CD4-positive, alpha-beta T cell treated with Interferon alpha-2 for 1 hour (primary cell): ENCODE measurements at places on chromosomes 7 and 10.
A peak's percentile ranks its signal among the peaks of the same experiment; 100 is the strongest.

GRCh38 chr7:3041986-3042675 lies 1.5 kb downstream of the CARD11 start:
- DNase-seq = no peak

GRCh38 chr7:105610165-105610930 lies 29.1 kb upstream of the EFCAB10 start:
- DNase-seq = no peak

DNA sequence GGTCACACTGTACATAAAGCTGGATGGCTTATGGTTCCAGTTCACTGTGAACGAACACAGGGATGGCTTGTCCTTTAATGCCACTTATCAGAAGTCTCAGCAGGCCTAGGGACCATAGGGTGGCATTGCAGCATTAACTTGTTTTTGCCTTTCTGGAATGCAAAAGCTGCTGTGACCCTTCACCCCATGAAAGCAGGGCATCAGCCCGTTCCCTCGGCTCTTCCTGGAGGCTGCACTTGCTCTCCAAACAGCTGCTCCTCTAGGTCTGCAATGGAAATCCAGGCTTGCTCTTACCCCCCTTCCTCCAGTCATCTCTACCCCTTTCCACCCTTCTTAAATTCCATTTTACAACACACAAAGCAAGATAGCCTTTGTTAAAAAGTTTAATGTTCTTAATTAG lies 17.9 kb upstream of the NEUROD6 start:
- no peak for DNase-seq

DNA sequence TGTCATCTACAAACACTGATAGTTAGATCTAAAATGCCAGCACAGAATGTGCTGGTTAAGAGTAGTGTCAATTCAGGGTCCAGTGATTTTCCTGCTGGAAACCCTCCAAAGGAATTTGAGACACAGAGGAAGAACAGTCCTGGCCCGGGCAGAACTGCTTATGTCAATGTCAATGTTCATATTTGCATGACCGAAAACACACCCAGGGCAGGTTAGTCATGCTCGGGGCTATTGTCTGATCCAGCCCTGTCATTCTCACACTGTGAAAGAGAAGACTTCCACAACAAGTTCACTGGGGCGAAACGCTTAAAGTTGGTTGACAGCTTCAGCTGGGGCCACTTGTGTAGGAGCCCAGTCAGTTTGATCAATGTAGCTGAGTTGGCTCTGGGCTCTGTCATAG lies 139.3 kb downstream of the C1GALT1 start:
- DNase-seq = no peak

DNA sequence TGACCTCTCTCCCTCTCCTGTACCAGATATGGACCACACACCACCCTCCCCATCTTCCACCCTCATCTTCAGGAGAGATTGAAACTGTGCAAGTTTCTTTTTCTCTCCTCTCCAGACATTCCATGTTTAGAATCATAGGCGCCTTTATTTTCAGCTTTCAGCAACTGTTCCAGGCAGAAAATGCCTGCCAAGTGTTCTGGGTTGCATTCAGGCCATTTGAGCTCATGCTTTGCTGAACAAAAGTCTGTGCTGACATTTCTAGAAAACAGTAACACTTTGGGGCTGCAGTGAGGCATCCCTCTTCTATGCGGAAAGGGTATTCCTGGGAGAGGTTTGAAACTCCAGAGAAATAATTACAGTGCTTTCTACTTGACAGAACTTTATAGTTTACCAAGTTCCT lies 361.7 kb downstream of the GPAM start:
- DNase-seq = no peak

DNA sequence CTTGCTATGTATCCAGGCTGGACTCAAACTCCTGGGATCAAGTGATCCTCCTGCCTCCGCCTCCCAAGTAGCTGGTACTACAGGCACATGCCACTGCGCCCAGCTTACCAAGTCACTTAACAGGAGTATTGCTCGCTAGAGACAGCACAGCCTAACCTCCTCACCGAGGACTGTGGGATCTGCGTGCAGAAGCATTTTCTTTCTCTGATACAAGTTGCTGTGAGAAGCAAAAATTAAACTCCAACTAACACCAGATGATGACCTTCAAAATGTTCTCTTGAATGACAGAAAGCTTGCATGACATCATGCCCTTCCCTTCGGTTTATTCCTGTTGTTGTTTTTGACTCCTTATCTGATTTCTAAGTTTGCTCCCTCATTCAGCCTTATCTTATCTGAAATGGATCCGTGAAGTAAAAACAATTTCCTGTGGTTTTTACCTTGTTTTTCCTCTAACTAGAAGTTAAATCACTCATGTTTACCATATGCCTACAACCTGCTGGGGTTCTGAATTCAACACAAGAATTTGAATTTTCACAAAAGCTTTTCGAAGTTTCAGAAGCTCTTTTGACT lies 94.4 kb upstream of the KIF5B start:
- peak; percentile 16 for DNase-seq

DNA sequence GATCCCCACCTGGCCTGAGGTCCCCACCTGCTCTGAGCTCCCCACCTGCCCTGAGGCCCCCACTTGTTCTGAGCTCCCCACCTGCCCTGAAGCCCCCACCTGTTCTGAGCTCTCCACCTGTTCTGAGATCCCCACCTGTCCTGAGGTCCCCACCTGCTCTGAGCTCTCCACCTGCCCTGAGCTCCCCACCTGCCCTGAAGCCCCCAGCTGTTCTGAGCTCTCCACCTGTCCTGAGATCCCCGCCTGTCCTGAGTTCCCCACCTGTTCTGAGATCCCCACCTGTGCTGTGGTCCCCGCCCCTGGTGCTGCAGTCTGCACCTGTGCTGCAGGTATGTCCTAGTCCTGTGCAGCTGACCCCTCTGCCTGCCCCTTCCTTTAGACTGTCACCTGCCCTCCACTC lies 561.6 kb downstream of the TCERG1L start:
- no peak for DNase-seq

GRCh38 chr7:154776350-154776749 lies 226.6 kb downstream of the PAXIP1 start:
- no peak for DNase-seq

GRCh38 chr7:2513702-2514101 lies 5.9 kb upstream of the LFNG start:
- no peak for DNase-seq

- peak; percentile 69 for DNase-seq
Measured at GRCh38 chr10:95363303-95363912, 72.6 kb upstream of the PDLIM1 start.

- no peak for DNase-seq
Measured at GRCh38 chr7:54995610-54996363, 23.0 kb upstream of the EGFR start.

DNA sequence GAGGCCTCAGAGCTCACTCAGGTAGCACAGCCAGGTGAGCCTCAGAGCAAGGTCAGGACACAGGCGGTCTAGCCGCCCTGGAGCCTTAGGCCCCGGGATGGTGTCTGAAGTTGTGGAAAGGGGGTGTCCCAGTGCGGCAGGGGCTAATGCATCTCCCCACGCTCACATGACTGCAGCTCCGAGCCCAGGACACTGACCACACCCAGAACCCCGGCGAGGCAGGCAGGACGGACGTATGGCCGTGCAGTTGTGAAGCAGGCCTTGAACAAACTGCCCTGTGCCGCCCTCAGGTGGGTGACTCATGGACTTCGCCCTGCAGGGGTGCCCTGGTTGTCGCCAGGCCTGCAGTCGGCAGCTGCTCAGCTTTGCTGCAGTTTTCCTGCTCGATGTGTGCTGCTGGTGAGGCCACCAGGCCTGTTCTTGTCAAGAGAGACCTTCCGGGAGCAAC lies 5.0 kb upstream of the PRKAR1B start:
- no peak for DNase-seq

DNA sequence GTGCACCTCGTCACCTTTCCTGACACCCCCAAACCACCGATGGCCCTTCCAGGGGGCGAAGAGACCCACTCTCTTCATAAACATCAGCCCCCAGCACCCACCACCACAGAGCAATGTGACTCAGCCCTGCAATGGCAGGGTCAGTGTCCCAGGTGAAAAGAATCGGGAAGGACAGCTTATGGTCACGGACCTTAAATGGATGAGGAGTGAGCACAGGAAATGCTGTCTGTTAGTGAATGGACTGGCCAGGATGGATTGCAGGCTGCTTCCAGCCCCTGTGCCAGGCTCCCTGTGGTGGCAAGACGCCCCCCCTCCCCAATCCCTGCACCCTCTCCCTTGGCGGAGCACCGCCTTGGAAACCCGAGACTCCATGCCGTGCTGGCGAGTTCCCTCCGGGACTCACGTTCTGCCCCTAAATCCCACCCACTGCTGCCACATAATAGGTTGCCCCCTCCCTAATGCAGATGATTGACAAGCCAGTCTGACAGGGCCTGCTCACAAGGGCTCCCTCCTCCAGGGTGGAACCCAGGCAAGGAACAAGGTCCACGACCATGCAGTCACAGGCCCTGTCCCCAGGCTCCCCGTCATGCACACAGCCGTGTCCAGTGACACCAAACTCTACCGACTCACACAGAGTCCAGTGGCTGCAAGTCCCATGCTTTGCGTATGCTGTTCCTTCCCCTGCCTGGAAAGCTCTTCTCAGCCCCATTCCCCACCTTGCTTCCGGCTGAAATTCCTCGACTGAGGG lies 7.3 kb downstream of the ASB13 start:
- DNase-seq = no peak

GRCh38 chr10:119737823-119738222 lies 12.0 kb downstream of the INPP5F start:
- DNase-seq = no peak

GRCh38 chr10:61821153-61821552 lies 80.3 kb upstream of the ARID5B start:
- no peak for DNase-seq

DNA sequence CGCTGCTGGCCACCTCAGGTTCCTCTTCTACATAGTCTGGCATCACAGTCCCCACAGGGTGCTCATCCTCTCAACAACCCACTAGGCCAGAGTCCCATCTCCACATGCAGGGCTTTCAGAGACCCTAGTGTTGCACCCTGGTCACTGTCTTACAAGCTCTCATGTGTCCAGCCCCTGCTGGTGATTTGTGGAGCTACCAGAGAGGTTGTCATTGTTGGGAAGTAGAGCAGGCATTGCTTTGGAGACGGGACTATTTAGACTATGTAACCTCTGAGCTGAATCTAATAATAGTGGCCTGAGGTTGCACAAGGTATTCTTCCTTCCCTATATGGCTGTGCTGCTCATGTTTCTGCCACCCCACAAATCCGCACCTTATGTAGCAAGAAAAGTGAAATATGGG lies 135.3 kb upstream of the VWC2 start:
- no peak for DNase-seq

- no peak for DNase-seq
Measured at GRCh38 chr10:32955299-32955772, 2.7 kb downstream of the ITGB1 start.

DNA sequence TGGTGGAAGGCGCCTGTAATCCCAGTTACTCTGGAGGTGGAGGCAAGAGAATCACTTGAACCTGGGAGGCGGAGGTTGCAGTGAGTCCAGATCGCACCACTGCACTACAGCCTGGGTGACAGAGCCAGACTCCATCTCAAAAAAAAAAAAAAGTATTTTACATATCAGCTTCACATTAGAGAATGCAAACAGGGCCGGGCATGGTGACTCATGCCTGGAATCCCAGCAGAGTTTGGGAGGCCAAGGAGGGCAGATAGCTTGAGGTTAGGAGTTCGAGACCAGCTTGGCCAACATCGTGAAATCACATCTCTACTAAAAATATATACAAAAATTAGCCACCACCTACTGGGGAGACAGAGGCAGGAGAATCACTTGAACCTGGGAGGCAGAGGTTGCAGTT lies 31.6 kb downstream of the USP54 start:
- no peak for DNase-seq

DNA sequence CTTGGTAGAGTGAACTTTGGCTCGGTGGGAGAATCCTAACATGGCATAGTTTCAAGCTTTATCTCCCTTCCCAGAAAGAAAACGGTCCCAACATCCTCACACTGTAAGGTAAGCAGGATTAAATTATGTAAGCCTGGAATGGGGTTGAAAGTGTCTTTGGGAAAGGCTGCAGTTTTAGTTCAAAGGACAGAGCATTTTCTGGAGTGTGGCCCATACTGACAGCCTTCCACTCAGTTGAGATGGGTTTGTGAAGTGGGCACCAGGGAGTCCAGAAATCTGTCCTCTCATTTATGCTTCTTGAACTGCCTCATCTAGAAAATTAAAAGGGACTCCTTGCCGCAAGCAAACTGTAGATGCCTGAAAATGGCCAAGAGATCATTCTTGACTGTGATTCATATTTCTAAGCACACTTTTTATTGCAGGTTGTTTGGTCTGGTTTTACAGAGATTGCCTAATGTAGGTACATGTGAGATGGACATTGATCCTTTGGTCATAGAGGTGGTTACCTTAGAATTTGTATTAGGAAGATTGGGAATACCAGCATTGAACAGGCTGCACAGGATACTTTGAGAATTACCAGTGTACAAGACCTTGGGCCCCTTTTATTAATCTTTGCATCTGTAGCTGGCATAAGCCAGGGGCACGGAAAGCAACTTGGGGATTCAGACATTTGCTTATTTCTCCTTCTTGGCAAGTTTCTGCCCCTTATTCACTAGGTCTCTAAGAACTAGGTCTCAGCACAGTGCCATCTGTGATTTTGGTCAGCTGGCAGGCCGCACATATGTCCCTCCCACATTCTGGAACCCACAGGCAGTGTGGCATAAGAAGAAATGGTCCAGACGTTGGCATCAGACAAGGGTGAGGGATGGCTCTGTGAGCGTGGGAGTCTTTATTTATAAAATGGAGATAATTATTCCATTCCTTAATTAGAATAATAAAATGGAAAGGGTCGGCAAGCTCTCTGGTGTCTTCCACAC lies 125.9 kb downstream of the GLCCI1 start:
- no peak for DNase-seq

- DNase-seq = no peak
Measured at GRCh38 chr10:75367021-75367487, 34.5 kb downstream of the ZNF503 start.

DNA sequence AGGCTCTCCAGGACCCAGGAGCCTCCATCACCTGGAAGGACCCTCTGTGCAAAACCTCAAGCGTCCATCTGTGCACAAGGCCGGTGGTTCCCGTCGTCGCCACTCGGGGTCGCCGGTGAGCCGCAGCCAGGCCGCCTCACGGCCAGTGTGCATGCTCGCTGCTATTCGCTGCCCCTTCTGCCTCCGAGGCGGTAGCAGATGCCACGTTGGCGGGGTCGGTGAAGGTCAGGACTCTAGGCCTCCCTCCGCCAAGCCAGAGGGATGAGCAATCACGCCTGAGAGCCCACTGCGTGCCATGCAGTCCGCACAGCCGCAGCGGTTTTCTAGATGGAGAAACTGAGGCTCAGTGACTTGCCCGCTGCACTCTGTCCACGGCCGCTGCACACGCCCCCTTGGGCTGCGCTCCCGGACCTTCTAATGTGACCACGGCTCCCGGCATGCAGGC lies 5.7 kb downstream of the UPK3B start:
- DNase-seq = peak; percentile 39

DNA sequence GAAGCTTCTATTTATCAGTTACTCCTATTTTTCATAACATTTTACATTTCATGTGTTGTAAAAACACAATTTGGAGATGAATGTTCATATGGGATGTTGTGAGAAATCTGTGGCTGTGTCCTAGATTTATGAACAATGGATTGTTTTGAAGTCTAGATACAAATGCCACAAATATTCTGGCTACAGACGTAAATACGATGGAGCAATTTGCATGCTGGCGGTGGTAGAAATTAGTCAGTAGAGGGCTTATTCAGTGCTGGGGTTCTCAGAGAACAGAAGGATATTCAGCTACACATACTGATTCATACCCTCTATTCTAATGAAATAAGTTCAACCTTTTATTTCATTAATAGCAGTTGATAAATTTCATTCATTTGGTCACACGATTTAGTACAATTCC lies 48.8 kb downstream of the PLPP4 start:
- no peak for DNase-seq
